Left ventricle myocardium superior (tissue), 1 donor: ENCODE measurements at places on chromosomes 12 and 14. TPM values are rescaled to one million over a fixed set of nuclear protein-coding genes. Genes with fewer than 3 reads are reported as not detected.

BCL11B gene
- 0.20 TPM for total RNA-seq

RNF212B gene
- not detected for total RNA-seq

TPPP2 gene
- total RNA-seq = 1.2 TPM

TOX4 gene
- 93.4 TPM for total RNA-seq

GALNT8 gene
- 1.7 TPM for total RNA-seq

RPL10L gene
- not detected for total RNA-seq

MYO1A gene
- not detected for total RNA-seq

GABARAPL1 gene
- total RNA-seq = 217 TPM

- no peak for DNase-seq
Observed at GRCh38 chr14:30875788-30876053, 1.4 kb downstream of the COCH start.

- DNase-seq = no peak
Observed at GRCh38 chr14:31926123-31926522, 151.0 kb upstream of the ARHGAP5 start.

DNA sequence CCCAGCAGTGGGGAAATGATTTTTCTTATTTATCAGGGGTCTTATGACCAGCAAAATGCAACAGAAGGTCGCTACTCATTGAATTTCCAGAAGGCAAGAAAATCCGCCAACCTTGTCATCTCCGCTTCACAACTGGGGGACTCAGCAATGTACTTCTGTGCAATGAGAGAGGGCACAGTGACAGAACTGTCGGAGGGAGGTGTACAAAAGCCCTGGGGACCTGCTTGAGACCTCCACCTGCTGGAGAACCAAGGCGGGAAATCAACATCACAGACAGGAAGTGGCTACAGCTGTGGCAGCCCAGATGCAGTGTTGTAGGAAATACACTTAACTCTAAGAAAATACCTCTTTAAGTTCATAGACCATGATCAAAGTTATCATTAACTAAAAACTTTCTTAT lies 250.9 kb upstream of the OR4E1 start:
- no peak for DNase-seq

DNA sequence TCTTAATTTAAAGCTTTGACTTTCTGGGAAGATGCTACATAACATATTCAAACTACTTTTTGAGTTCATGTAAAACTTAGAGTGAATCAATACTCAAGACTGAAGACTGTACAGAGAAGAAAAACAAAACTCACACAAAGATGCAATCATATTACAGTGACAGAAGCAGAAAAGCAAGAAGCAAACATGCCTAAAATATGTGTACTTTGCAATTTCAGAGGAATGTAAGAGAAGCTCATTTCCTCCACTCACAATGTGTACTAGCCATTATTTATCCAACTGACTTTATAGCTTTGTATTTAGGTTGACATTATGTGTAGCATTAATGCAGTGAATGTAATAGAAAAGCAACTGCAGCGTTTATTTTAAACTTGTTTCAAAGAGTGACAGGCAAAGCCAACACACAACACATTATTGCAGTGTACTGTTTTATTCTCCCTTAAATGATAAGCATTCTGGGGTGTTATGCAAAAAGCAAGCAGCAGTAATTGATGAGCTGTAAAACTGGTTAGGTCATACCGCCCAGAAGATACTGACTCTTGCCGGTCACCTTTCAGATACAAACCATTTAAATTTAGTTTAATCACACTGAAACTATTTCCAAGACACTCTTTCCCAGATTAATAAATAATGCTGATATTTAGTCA lies 88.2 kb upstream of the PAWR start:
- no peak for DNase-seq

- DNase-seq = no peak
Observed at GRCh38 chr12:113005762-113006161, 27.4 kb downstream of the OAS2 start.

GRCh38 chr14:46550836-46551235 lies 100.7 kb downstream of the RPL10L start:
- no peak for DNase-seq

DNA sequence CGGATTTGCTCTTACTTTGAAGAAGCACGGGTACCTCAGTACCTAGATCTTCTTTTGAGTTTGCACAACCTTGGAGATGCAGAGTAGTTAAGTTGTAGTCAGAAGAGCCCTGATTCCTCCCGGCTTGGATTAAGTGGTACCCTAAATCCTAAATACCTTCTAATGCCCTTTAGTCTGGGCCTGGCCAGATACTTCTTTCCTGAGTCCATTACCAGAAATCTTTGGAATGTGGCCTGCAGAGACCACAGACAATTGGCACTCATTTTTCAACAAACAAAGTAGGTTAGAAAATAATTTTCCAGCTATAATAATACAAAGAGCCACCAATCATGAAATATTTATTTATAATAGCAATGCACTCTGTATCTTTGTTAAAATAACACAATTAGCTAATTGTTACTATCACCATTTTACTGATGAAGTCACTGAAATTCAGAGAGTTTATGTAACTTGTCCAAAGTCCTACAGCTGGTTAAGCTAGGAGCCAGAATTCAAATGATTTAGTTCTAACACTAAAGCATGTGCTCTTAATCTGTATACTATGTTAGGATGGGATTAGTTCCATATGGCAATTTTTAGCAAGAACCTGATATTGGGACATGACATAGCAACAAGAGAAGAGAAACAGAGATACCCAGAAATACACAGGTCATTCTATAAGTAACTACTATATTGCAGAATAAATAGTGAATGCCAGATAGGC lies 132.1 kb upstream of the PDZRN4 start:
- DNase-seq = no peak

DNA sequence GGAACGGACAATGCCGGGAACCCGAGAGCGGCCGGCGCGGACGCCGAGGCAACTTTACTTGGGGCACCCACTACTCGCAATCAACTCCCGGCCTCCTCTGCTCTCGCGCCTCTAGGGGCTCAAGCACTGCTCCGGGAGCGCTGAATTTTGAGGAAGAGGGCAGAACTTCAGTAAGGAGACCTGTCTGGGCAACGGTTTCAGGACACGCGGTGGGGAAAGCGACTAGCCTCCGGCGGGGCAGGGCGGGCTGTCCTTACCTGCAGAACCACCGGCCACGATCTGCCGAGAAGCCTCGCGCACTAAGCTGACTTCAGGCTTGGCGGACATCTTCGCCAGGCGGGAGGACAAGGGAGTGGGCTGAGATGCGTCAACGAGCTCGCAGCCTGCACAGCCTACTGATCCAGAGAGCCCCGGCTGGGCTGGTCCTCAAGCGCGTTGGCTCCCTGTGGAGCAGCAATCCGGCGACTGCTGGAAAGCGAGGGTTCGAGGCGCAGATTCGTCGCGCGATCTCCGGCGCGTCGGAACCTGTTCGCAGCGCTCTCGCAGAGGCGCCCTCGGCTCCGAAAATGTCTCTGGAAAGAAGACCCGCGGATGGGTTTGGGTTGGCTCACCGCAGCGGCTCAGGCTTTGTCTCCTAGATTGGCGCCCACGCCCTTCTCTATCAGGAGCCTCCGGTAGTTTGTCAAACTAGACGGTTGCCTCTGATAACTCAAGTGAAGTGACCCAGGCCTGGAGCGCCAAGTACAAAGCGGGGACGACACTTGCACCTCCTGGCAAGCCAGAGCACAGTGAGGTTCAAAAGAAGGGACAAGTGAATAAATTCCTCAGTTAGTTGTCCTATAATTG lies at the start of gene SLC25A21:
Gene SLC25A21, minus strand, starts transcription at position 583 of the 846 bp plus-strand sequence.
- peak; percentile 81 for DNase-seq

DNA sequence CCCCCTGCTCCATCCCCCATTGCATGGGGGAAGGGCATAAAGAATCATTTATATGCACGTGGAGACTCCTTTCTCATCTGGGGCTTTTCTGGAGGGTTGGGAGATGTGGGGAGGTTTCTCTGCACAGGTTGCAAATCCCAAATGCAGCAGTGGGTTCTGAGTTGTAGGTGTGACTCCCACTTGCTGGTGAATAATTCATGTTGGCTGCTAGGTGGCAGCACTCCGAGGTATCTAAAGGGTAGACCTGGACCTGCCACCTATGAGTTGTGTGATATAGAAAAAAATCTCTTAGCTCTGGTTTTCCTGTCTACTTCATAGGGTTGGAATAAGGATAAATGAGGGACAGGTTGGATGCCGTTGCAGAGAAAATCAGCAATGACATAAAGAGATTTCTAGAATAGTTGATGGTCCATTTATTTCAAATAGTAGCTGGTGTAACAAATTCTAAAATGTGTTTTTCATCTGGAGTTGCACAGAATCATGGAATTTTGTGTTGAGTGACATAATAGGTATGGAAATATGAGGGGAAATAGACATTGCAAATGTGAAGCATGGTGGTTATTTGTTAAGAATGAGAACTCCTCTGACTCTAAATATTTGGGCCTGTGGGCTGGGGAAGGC lies 4.6 kb downstream of the MARCHF9 start:
- no peak for DNase-seq
